ENCODE measurements at places on chromosomes 12 and 14. TPM values are rescaled to one million over a fixed set of nuclear protein-coding genes. Genes with fewer than 3 reads are reported as not detected.

Gene SERPINA10
- not detected for total RNA-seq

DNA sequence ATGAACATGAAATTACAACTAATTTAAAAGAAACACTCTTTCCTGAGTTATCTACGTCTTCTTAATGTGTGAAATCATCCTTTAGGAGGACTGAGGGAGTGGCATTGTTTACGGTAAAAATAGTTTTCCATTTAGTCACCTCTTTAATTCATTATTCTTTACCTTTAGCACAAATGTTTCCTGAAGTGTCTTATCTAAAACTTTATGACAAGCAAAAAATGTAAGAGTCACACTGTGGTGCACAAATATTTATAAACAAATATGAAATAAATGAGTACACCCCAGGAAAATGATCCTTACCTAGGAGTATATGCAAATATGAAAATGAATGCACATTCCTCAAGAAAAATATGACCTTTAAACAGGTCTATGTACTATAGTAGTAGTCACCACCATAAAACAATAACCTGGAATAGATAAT is 104.6 kb downstream of the PTPRR start:
- peak; percentile 59 for DNase-seq

GRCh38 chr12:58225203-58225877 is 284.0 kb downstream of the ATP23 start:
- no peak for DNase-seq

DNA sequence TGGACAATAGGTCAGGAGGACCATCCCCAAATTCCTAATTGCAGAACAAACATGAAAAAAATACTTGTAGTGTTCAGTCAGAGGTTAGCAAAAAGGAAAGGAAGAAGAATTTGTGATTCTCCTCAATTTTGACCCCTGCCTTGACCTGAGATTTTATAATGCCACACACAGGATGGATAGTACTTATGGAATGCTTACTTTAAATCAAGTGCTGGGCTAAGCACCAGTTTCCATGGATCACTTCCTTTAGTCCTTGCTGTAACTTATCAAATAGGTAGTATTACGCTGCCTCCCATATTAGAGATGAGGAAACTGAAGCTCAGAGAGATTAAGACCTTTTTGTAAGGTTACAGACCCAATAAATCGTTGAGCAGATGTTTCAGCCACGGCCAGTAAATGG is 81.2 kb upstream of the OVCH1 start:
- no peak for DNase-seq

Gene LBHD2
- total RNA-seq, result not detected

- no peak for DNase-seq
Observed at GRCh38 chr14:104093366-104094055, 8.0 kb downstream of the ASPG start.

GRCh38 chr14:100416921-100417860 is 94.1 kb downstream of the SLC25A47 start:
- peak; percentile 84 for DNase-seq

DNA sequence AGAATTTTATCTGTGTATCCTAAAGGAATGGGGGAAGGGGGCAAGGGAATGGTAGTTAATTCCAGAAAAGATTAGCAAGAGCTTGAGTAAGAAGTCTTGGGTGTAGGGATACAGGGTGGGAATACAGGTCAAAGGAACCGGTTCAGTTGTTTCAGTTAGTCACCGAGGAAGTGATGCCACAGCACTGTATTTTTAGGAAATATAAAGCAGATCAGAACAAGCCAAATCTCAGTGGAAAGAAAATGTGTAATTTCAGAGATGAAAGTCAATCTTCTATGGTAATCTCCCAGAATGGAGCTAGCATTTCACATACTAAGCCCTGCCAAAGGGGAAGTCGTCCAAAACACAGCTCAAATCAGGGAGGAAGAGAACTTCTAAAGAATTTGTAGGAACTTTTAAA is 4.7 kb upstream of the TUBA1C start:
- peak; percentile 52 for DNase-seq

DNA sequence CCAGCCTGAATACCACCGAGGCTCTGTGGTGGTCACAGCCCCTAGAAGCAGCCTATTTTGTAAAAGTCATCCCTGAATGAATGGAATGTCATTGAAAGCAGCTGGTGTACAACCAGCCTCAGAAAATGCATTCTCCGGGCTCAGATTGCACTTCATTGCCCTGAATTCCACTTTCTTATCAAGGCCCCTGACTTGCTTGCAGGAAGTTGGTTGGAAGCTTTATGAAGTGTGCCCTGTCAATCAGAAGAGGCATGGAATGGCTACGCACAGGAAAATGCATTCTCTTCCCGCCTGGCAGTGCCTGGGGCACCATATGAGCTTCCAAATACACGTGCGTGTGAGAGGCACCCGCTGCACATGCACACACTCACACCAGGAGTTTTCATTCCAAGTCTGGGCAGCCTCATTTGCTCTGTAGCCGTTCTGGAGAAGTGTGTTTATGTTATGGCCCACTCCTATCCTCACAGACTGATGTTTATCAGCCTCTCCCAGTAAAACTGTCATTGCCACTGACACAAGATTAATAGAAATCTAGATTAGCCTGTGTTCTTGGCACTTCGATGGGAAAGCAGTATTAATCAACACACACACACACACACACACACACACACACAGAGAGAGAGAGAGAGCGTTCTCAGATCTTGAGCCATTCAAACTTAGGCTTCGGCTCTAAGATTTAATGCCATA is 63.9 kb downstream of the NUAK1 start:
- no peak for DNase-seq

Gene STON2
- 228 TPM for total RNA-seq

- no peak for DNase-seq
Observed at GRCh38 chr14:21047378-21047781, 5.2 kb downstream of the RNASE7 start.

- peak; percentile 53 for DNase-seq
Observed at GRCh38 chr12:122203301-122204166, at the start of gene B3GNT4. B3GNT4 (plus strand) TSS chr12:122203709; CDS start chr12:122204619, 910 bp downstream.

Gene SMOC1
- total RNA-seq, result 49.3 TPM

- DNase-seq, result no peak
Observed at GRCh38 chr14:71006200-71006563, 98.9 kb downstream of the PCNX1 start.

Gene INHBE
- total RNA-seq, result 0.07 TPM

GRCh38 chr14:103161054-103161397 is 37.8 kb downstream of the TNFAIP2 start:
- no peak for DNase-seq

GRCh38 chr12:27284751-27285150 is 40.7 kb downstream of the STK38L start:
- no peak for DNase-seq

DNA sequence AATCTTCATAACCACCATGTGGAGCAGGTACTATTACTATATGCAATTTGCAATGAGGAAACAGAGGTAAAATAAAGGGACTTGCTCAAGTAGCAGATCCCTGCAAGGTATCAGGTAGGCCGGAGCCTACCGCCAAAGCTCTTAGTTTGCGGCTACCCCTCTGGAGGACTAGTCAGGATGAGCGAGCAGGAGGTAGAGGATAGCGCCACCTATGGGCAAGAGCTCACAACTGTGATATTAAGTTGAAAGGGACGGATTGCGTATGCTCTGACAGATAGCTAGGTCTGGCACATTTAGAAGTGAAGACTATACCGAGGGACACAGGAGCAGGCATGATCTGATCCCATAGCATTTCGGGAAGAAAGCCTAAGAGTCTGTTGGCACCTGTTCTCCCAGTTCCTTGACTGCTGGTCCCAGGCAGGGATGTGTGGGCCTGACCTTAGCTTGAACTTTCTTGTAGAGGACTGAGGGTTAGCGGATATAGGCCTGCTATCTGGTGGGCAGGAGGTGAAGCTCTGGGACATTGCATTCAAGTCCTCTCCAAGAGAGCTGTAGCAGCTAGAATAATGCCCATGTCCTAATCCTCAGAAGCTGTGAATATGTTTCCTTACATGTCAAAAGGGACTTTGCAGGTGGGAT is 48.0 kb downstream of the SLC17A8 start:
- DNase-seq, result no peak

GRCh38 chr12:52361553-52361952 is 5.7 kb downstream of the KRT85 start:
- DNase-seq, result no peak

- DNase-seq, result no peak
Observed at GRCh38 chr12:69442894-69443293, 27.3 kb upstream of the FRS2 start.

GRCh38 chr12:105713606-105714305 is 383.3 kb downstream of the C12orf75 start:
- peak; percentile 7 for DNase-seq

Gene PLEK2
- total RNA-seq, result 336 TPM

GRCh38 chr12:55142669-55143565 is 16.7 kb downstream of the OR9K2 start:
- peak; percentile 43 for DNase-seq

DNA sequence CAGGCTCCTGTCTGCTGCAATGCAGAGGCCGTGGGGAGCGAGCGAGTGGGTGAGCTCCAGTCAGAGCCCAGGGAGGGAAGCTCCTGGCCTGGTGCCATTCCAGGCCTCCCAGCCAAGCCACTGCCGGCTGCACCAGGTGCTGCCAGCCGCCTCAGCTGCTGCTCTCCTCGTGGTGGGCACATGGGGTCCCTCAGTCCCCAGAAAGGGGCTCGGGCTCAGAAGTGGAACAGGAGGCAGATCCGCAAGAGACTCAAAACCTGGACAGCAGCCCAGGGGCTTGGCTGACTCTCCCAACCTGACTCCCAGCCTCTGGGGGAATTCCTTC is 2.4 kb downstream of the ABCB9 start:
- no peak for DNase-seq

DNA sequence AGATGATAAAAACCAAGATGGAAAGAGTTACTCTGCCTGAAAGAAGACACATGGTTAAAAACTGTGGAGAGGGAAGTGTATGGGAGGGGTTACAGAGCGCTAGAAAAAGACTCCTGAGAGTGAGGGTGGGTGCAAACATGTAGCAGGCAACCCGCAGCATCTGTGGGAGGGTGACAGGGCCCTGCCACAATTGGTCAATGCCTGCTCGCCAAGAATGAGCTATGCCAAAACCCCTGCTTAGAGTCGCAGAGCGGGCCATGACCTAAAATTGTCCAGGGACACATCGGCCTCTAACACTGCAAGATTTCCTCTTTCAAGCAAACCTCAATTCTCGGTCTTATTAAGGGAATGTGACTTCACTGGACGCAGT is 700 bp downstream of the PRKAG1 start:
- no peak for DNase-seq

Gene KRT6A
- 5,507 TPM for total RNA-seq

- DNase-seq, result no peak
Observed at GRCh38 chr12:46349253-46349652, 23.3 kb downstream of the SLC38A2 start.

Gene C12orf54
- 5.7 TPM for total RNA-seq

DNA sequence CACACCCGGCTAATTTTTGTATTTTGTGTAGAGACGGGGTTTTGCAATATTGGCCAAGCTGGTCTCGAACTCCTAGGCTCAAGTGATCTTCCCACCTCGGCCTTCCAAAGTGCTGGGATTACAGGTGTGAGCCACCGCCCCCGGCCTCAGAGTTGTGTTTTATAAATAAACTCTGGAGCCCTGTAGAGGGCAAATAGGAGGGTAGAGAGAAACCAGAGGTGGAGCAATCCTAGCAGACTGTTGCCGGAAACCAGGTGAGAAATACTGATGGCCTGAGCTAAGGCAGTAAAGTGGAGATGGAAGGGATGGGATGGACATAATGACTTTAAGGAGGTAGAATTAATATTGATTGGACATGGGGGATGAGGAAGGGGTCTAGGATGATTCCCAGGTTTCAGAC is 2.7 kb upstream of the HSD17B6 start:
- DNase-seq, result no peak

DNA sequence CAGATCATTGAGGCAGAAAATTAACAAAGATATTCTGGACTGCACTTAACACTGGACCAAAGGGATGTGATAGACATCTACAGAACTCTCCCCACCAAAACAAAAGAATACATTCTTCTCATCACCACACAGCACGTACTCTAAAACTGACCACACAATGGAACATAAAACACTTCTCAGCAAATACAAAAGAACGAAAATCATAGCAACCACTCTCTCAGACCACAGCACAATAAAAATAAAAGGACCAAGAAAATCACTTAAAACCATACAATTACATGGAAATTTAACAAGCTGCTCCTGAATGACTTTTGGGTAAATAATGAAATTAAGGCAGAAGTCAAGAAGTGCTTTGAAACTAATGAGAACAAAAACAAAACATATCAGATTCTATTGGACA is 254.0 kb upstream of the STXBP6 start:
- DNase-seq, result no peak

DNA sequence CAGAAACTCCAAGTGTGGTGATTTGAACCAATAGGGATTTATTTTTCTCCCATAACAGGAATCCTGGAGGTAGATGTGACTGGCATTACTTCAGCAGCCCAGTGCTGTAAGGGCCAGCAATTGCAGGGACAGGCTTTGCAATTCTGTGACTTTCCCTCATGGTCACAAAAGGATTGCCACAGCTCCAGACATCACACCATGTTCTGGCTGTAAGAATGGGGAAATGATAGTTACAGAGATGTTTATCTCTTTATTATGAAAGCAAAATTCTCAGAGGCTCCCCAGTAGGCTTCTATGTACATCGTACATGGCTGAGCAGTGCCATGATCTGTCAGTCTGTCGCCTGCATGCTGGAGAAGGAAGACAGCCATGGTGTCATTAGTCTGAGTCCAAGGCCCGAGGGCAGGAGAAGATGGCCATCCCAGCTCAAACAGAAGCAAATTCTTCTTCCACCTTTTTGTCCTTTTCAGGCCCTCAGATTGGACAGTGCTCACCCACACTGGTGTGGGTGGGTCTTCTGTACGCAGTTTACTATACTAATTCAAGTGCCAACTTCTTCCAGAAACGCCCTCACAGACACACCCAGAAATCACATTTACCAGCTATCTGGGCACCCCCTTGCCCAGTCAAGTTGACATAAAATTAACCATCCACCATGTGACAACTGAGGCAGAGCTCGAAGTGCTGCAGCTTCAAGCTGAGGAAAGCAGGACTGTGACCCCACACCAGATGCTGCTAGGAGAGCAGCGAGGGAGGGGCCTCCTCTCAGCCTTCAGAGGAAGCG is 17.2 kb downstream of the ZBTB42 start:
- DNase-seq, result no peak

- DNase-seq, result no peak
Observed at GRCh38 chr12:15728118-15728598, 61.0 kb downstream of the EPS8 start.

DNA sequence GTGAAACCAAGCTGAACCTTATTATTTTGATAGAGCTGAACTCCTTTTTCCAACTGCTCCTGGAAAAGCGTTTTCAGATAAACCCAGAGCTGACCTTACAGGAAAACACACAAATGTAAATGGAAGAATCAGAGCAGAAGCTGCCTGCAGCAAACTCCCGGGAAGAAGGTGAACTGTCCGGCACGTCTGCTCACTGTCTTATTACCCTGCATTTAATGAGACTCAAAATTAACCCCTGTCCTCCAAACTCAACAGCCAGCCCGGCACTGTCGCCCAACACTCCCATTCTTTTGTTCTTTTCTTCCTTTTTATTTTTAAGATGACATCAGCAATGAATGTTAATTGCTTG is 1046.9 kb upstream of the FLRT2 start:
- DNase-seq, result no peak

DNA sequence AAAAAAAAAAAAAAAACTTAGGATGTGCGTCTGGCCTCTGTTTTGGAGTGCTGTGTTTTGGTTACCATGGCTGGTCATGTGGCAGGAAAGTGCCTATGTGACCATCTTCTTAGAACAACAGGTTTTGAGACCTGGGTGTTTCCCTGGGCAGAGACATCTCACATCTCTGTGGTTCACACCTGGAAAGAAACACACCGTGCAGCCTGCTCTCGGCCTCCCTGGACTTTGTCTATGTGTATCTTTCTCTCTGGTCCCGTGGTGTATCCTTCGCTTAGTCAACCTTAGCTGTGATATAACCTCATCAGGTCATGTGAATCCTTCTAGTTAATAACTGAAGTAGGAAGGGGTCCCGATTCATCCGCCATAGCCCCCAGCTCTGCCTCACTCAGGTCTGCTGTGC is 22.6 kb downstream of the ACADS start:
- DNase-seq, result no peak

All from foreskin keratinocyte (primary cell).